ENCODE measurements at places on chromosomes 16 and 17.

- no peak for DNase-seq
Observed at GRCh38 chr16:73059779-73060615, 12.1 kb upstream of the ZFHX3 start.

GRCh38 chr16:11173426-11173825, 82.6 kb downstream of the SOCS1 start:
- DNase-seq, result no peak

DNA sequence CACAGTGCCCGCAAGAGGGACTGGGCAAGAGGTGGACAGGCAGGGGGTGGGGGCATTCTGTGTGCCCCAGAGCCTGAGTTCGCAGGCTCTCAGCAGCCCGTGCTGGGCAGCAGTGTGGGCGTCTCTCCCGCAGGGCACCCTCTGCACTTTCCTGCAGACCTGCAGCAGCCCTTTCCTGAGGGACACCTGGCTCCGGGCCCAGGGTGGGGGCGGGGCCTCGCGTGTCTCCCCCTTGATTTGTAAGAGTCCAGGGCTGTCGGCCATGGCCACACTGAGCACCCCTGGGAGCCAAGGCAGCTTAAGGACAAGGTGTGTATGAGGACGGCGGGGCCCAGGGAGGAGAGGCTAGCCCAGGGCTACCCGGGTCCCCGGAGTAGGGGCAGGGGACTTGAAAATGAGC, 33.4 kb upstream of the SLC38A10 start:
- DNase-seq, result no peak

DNA sequence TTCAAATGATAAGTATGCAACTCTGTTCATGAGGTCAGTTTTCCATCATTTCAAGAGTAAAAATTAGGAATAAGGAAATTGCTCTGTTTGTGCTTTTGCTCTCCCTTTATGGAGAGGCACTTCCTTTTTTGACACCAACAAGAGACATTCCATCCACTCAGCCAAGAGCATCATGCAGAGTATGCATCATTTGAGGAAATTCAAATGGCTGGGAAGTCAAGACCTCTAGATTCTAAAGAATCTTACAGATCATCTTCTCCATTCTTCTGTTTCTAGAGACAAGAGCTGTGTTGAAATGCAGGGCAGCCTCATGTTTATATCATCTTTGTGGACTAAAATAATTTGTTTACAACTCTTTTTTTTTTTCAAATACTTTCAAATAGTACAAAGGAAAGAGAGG, 669.4 kb downstream of the CDH11 start:
- no peak for DNase-seq

GRCh38 chr17:76152591-76152990, 11.5 kb upstream of the FOXJ1 start:
- DNase-seq, result no peak

DNA sequence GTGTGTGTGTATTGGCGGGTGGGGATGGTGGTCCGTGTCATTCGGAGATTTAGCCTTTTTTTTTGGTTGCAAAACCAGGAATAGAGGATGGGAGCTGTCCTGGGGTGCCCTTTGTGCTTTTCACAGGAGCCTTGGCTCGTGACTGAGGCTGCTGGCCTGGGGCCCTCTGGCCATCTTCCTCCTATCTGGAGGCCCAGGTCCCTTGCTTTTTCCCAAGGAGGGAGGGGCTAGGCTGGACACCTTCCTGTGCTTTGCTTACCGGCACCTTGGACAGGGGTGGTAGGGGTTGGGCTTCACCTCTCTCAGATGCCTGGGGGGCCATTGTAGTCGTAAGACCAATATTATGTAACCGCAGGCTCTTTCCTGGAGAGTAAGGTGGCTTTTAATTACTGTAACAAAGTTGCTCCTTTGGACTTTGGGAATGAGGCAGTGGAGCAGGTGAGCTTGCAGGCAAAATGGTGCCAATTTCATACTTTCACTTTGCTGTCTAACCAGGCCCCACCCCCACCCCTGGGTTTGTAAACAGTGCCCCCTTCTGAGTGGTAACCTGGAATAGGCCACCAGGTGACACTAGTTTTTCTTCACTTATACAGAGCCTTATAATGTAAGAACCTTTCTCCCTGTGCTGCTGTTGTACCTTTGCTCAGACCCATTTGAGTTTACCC, 1.2 kb downstream of the DYNLL2 start:
- no peak for DNase-seq

DNA sequence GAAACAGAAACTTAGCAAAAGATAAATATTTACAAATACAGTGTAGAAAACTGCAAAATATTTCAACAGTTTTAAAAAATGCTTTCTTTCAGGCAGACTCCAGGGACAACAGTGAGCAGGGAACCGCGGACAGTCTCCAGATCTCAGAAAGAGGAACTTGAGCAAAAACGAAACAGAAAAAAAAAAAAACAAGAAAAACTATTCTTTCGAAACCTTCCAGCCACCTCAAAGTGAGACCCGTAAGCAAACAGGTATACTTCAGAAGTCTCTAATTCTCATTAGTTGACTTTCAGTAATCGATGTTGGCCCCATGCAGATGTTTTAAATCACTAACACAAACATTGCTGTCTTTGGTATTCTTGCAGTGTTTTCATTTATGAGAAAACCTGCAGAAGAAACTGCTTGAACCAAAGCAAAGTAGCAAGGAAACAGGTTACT, 15.7 kb upstream of the CCL1 start:
- DNase-seq, result no peak

All from fibroblast of skin of abdomen (primary cell).